Amygdala (tissue), 56 donors: ENCODE measurements at places on chromosomes 1 and 21.

GRCh38 chr1:36134505-36135329 lies 9.7 kb upstream of the COL8A2 start:
- no peak for DNase-seq

GRCh38 chr1:248811514-248812490 lies 13.9 kb downstream of the SH3BP5L start:
- DNase-seq = no peak

- DNase-seq = no peak
Measured at GRCh38 chr1:112689196-112689841, 14.9 kb downstream of the MOV10 start.

- no peak for DNase-seq
Measured at GRCh38 chr1:60893136-60893930, 189.0 kb upstream of the NFIA start.

DNA sequence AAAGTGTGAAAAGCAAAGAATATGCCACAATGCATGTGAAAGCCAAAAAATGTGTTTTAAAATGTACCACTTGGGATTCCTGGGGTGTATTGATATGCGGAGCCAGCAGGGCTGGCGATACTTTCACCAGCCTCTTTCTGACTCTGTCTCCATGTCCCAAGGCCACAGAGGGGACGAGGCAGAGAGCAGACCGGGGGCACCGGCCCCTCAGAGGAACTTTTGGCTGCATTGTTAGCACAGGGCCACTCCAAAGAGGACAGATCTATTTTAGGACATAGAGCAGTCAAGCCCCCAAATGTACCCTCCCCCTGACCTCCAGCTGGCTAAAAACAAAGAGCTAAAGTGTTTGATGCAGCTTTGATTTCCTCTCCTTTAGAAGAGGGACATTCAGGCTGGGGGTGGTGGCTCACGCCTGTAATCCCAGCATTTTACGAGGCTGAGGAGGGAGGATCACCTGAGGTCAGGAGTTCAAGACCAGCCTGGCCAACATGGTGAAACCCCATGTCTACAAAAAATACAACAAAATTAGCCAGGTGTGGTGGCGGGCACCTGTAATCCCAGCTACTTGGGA lies 25.6 kb upstream of the ZNF436 start:
- no peak for DNase-seq

GRCh38 chr1:10724052-10724494 lies 72.4 kb downstream of the CASZ1 start:
- DNase-seq = no peak

DNA sequence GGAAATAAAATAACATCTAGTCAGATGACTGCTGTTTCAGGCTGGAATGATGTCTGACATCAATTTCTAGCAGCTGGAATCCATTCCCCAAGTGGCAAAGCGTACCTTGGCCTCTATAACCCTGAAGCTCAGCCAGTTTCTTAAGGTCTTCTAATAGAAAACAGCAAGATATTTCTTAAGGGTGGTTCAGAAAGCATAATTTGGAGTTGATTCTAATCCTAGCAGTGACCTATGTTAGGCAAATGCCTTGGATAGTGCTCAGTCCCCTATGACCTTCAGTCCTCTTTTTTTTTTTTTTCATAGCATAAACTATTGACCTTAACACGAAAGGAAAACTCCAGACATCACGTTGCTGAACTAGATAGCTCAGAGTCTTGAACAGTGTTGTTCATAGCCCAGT lies 56.5 kb downstream of the LAMC2 start:
- DNase-seq = no peak

DNA sequence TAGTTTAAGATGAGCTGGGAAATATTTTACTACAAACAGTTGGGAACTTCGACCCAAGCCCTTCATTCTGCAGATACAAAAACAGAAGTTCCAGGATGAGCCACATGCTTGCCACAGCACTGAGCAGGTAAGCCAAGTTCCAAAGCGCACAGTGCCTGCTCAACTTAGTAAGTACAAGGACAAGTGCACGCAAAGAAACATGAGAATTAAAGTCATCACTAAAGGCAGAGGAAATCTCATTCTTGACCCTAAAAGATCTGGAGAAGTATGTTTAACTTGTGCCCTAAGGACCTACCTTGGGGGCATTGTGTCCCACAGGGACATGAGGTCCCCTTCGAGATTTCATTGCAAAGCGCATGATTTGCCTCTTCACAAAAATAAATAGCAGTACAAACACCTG lies 1.2 kb upstream of the UBAP2L start:
- DNase-seq = no peak

DNA sequence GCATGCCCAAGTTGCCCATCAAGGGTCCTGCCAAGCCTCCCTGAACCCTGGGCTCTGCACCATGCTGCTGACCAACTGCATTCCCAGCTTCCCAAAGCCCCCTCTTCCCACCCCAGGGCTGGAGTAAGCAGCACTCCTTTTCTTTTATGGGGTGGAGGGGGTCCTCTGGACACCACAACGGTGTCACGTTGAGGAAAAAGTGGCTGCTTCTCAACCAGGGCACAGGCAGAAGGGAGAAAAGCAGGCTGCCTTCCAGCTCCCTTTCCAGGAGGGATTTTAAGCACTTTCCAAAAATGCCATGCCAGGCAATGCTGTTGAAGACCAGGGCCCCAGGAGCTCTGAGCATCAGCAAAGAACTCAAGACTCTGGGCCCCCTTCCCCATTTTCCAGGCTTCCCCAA lies 691 bp downstream of the RIMS3 start:
- no peak for DNase-seq

GRCh38 chr1:236795757-236796667 lies 920 bp downstream of the MTR start:
- no peak for DNase-seq

- no peak for DNase-seq
Measured at GRCh38 chr1:84008631-84009030, 9.7 kb upstream of the TTLL7 start.

- DNase-seq = no peak
Measured at GRCh38 chr1:103084181-103084580, 24.1 kb downstream of the COL11A1 start.

- no peak for DNase-seq
Measured at GRCh38 chr1:27773826-27774445, 917 bp downstream of the STX12 start.

GRCh38 chr1:173017792-173018191 lies 32.9 kb downstream of the TNFSF18 start:
- no peak for DNase-seq

- no peak for DNase-seq
Measured at GRCh38 chr1:60564916-60565750, 491.6 kb upstream of the C1orf87 start.

- no peak for DNase-seq
Measured at GRCh38 chr1:15406614-15407559, 2.8 kb upstream of the EFHD2 start.

- no peak for DNase-seq
Measured at GRCh38 chr1:89781494-89782126, 39.2 kb upstream of the LRRC8D start.

DNA sequence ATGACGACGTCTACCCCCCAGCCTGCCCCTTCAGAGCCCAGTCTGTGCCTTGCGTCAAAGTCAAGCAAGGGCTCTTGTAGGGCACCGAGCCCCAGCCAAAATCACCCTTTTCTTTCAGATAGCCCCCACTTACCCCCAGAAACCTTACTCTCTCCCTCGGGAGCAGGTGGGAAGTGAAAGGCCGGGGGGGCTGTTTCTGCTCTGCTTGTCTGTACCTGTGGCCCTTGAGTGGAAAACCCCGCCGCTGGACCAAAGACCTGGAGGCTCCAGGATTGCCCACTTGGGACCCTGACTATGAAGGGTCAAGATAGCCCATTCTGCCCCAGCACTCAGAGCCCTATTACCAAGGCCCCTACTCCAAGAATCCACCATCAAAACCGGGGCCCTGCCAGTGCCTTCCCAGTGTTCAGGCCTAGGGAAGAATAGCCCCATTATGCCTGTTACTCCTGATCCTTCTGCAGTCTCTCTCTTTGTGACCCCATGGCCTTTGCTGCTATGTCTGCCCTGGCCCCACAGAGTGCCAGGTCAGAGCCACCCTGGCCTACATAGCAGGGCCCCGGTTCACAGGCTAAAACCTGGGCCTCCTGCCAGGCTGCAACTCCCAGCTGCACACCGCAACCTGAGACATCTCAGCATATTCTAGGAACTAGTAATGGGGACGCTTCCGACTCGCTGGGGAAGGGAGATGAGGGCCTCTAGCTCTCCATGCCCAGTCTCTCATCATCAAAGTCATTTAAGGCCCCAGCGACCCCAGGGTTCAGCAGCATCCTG lies 22.2 kb upstream of the HPDL start:
- DNase-seq = no peak

GRCh38 chr1:197884173-197884572 lies 18.3 kb upstream of the C1orf53 start:
- DNase-seq = no peak

DNA sequence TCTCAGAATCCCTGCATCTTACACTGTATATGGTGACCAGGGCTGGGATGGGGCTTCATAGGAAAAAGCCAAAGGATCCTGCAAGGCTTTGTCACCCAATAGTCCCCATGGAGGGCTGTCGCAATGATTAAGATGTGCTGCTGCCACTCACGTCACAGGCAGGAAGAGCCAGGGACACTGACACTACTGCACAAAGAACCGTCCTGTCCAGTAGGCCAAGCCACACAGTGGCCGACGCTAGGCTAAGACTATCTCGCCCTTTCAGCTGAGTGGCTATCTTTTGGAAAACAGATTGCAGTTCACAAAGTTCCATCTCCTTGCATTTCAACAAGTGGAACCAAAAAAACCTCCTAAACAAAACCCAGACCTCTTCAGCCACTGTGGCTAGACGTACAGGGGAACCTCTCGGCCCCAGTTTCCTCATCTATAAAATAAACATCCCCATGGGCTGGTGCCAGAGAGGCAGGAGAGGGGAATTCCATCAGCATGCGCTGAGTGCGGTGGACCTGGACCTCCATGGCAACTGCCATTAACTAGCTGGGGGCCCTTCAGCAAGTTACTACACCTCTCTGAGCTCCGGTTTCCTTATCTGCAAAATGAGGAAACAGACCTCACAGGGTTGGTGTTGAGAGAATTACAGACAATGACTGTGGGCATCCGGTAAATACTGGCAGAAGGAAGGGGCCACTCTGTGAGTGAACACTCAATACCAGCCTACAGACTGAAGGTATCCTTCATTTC lies 8.7 kb downstream of the CAPZB start:
- DNase-seq = no peak

- DNase-seq = no peak
Measured at GRCh38 chr1:233614173-233614742, 352 bp downstream of the KCNK1 start.

GRCh38 chr1:42964044-42964812 lies 5.6 kb upstream of the SLC2A1 start:
- no peak for DNase-seq

- no peak for DNase-seq
Measured at GRCh38 chr1:221840511-221841243, 98.8 kb upstream of the DUSP10 start.

DNA sequence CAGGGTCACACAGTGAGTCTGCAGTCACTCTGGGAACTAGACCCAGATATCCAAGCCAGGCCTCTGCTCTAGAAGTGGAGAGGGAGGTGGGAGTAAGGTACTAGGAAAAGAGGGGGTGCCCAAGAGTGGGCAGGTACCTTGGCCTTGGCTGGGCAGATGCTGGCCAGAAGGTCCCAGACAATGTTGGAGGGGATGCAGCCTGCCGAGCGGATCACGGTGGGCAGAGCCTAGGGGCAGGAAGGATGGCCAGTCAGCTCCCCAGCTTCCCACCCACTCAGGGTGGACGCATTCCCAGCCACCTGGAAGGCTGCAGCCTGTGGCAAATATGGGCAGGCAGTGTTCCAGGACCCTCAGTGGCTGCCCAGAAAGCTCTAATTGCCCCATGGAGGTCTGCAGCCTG lies 23.3 kb downstream of the SPOCD1 start:
- DNase-seq = no peak

DNA sequence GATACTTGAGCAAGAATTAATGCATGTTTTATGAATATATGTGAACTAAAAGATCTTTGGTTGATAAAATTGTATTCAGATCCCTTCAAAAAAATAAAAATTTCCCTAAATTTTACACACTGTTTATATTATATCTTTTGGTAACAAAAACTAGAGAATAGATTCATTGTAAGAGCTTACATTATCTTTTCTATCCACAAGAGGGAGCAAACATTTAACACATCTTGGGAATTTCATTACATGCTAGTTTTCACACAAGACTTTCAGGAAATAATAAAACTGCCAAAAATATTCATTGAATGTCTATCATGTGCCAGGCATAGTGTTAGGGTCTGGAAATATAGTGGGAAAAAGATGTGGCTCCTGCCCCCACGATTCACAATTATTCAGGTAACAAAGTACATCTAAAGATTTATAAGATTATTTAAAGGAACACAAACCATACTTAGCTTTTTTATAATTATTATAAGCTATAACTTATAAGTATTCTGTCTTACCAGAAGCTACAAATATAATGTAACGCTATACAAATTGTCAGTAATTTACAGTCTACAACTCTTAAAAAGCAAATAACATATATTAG lies 30.6 kb downstream of the FAF1 start:
- no peak for DNase-seq

DNA sequence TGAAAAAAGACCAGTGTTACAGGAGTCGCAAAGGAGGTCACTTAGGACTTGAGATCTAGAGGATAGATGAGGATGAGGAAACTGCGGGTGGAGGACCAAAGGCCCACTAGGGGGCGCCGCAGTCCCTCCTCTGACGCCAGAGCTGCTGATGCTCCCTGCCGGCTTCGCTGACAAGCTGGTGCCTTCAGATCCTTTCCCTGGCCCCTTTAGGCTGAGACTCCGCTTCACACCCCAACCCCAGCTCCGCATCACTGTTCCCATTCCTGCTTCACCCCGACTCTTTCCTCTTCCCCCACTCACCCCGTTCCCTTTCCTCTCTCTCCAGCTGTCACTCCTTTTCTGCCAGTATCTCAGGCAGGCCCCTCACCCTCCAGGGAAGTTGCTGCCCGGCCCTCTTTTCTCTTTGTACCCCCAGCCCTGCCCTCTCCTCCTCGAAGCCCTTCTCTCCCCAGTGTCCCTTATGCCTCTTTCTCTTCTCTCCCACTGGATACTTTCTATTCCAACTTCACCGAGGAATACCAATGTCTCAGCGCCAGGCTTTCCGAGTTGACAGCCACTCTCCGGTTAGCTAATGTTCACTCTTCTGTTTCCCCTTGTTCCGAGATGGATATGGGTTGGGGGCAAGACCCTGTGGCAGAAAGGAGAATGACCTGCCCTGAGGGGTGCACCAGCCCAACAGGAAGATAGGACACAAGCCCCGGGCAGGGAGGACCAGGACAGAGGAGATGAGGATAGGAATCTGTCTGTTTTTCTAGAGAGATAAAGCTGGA lies 4.5 kb downstream of the KCNJ9 start:
- DNase-seq = peak; percentile 88

GRCh38 chr21:31909153-31910073 lies 36.6 kb downstream of the HUNK start:
- DNase-seq = no peak

- DNase-seq = no peak
Measured at GRCh38 chr1:88873737-88874349, 17.5 kb downstream of the GTF2B start.

- DNase-seq = no peak
Measured at GRCh38 chr1:192005976-192006375, 152.3 kb upstream of the RGS18 start.
